ENCODE measurements at places on chromosomes 6 and 20.

DNA sequence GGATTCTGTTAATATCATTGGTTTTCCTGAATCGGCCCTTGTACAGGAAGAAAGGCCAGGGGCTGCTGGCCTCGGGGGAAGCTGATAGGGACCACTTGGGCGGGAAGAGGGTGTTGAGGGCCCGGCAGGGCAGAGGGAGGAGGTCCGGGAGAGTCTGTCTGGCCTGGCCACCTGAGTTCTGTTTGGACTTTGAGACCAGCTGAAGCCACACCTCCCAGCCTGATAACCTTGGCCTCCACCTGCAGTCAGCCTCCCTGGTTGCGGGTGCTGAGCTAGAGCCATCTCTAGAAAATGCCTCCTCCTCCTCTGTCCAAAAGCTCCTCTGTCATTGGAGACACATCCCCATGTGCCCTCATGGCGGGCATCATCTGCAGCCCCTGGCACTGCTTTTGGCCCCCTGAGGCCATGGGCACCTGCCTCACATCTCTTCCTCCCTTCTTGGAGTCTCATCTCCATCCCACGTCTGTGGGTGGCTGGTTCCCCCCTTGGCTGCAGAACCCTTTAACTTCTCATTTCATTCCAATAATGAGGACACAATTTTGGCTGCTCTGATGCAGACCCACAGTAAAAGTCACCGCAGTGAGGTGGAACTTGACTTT lies 16.6 kb downstream of the APCDD1L start:
- DNase-seq: no peak

DNA sequence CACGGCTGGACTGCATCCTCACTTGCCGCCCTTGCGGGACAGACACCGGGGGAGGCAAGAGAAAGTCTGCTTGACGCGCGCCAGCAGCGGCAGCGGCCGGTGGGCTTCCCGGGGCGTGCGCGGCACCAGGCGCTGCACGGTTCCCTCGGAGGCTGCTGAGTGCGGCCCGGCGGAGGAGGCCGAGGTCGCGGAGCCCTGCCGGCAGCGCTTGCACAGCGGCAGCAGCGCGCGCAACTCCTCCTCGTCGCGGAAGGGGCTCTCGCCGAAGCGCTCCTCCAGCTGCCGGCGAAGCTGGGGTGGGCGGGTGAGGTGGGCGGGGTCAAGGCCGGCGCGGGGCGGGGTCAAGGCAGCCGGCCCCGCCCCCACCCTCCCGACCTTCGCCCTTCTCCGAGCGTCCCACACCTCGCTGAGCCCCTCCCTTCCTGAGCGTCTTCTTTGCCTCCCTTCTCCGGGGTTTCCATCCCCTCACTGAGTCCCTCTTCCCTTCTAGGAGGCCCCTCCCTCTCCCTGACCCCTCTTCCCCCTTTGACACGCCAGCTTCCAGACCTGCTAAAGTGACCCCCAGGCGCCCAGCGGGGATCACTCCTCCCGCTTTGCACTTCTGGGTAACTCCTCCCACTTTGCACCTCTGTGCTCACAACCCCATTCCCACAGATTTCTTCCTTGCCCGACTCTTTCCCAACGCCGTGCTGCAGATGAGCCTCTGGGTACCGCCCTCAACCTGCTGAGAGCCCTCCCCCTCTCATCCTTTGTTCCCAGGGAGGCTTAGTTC lies 8.8 kb downstream of the DUSP15 start:
- peak; percentile 87 for DNase-seq

- DNase-seq: no peak
Measured at GRCh38 chr6:159977904-159978268, 9.0 kb downstream of the IGF2R start.

GRCh38 chr6:101760843-101761621 lies 367.5 kb downstream of the GRIK2 start:
- no peak for DNase-seq

GRCh38 chr6:50141100-50141499 lies 91.4 kb upstream of the DEFB112 start:
- no peak for DNase-seq

- DNase-seq: no peak
Measured at GRCh38 chr6:34573567-34574183, 17.5 kb upstream of the SPDEF start.

DNA sequence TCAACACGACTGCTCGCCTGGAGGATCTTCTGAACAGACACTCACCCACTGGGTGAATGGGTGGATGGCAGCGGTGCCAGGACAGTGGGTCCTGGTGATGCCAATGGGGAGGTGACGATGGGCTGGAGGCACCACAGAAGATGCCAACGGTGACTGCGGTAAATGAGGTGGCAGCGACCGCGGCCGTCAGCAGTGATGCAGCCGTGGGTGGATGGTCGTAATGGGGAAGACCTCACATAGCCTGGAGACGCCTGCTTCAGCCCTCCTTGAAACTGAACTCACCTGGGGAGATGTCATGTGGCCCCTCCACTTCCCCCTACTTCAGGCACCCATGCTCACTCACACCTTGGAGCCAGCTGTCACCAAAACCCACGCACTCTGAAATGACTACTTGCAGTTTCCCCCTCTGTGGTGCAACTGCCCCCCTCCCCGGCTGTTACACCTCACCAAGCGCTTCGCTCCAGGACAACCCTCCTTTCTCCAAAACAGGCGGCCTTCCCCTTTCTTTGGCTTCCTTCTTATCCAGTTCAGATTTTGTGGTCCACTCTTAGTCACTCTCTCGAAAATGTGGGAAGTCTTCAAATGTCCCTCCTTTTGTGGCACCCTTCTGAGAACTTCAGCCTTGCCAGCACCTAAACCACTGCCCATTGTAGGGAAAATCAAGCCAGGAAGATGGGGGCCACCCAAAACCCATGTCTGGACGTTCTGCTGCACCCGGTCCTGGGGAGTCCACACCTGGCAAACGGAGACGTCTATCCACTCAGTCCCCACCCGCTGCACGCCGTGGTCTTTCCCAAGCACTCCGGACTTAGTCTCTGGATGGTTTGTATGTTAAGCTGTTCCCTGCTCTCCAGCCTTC lies 10.4 kb upstream of the ABHD16B start:
- no peak for DNase-seq

DNA sequence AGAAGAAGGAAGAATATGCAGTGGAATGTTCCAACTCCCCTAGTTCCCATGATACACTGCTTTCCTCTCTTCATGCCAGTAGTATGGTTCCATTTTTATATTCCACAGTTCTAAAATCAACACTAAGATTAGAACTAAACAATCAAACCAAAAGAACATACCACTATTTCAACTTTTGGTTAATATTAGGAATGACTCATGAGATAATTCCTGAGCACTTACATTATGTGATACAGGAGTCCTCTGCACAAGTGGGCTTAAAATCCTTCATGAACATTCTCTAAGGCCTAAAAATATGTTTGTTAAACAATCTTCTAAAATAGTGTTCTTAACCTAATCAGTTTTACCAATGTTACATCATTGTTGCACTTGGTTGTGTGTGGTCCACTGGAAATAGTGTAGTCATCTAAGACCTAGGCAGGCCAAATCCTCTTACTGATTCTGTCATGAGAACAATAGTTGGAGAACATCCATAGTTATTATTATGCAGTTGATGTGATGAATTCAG lies 30.3 kb upstream of the RCAN2 start:
- DNase-seq: no peak

- DNase-seq: no peak
Measured at GRCh38 chr6:63496361-63496804, 75.9 kb upstream of the LOC128125822 start.

- DNase-seq: no peak
Measured at GRCh38 chr20:10423735-10424134, 10.3 kb downstream of the MKKS start.

- DNase-seq: no peak
Measured at GRCh38 chr20:5044075-5044620, 42.8 kb upstream of the SLC23A2 start.

DNA sequence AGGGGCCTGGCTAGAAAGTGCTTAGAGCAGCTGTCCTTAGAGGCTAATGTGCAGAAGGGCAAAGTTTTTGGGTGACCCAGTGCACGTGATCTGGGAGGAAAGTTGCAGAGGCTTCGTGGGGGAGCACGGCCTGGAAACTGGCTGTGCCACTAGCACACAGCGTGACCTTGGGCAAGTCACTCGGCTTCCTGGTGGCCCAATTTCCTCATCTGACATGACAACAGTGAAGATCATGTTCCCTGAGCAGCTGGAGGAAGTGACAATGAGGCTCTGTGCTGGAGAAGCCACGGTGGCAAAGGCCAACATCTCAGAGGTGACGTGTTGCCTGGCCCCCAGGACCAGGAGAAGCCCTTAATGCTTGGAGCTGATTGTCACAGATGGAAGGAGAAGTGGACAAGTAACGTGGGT lies 99.5 kb downstream of the FOXC1 start:
- no peak for DNase-seq

DNA sequence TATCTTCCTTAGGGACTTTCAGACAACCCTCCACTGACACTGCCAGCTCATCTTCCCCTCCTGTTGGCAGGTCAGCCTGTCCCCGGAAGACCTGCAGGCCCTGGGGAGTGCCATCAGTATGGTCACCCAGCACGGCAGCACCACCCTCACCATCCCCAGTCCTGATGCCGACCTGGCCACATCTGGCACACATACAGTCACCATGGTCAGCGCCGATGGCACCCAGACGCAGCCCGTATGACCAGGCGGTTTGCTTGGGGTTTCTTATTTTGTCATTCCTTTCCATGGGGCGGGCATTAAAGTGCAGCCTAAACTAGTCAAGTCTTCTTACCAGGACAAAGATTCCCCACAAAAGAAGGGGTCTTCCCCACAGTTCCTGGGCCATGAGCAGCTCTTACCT lies 3.9 kb upstream of the DEF6 start:
- no peak for DNase-seq

DNA sequence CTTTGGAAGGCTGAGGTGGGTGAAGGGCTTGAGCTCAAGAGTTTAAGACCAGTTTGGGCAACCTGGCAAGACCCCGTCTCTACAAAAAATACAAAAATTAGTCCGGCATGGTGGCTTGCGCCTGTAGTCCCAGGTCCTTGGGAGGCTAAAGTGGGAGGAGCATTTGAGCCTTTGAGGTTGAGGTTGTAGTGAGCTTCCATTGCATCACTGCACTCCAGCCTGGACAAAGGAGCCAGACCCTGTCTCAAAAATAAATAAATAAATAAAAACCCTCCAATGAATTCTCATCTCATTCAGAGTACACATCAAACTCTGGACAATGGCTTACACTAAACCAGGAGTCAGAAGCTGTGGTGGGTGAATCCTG lies 31.8 kb downstream of the B4GALT5 start:
- no peak for DNase-seq

DNA sequence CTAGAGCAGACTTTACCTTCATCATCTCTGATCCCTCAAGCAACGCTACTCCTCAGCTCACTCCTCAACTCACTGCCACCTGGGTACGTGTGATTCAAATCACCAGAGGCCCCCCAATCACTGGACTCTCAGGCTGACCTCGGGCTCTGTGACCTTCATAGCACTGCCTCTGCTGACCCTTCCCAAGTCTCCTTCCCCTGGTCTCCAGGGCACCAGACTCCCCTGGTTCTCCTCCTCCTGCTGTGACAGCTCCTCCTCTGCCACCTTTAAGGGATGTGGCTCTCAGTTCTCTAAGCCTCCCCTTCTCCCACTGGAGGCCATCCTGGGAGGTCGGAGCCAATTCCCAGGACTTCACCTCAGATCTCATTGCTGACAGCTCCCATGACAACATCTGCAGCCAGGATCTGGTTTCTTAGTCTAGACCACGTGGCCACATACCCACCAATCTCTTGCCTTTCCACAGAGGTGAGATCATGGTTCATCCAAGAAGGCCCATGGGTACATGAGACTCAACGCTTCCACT lies 90.4 kb downstream of the NFATC2 start:
- no peak for DNase-seq

DNA sequence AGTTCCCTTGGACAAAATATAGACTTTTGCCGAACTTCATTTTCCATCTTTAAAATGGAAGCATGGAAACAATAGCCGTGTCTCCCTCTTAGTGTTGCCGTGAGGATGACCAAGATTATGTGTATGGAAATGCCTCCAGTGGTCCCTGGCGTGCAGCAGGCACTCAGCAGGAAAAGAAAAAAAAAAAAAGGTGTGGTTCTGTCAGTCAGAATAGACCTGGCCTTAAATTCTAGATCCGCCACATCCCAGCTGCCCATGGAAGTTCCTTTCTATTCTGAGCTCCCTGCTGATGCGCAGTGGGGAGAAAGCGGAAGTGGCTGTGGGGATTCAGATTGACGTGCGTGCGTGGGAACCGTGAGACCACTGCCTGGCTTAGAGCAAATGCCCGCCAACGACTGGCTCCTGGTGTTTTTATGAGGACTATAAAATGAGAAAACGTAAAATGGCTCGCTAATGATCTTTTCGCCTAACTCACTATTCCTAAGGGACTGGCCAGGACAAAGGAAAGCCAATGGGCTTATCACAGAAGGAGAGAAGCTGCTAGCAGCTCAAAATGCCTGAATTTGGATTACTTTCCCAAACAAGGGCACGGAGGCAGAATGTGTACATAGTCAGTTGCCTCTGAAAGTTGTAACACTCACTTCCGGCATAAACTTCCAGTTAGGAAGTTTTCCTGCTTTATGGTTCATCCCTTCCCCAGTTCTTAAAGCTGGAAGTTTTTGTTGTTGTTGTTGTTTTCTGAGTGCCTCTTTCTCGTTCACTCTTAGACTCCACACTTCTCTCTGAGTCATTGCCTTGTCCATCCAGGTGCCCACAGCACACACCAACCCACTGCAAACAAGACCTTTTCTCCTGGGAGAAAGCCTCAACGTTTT lies 11.4 kb upstream of the PDE10A start:
- DNase-seq: no peak

DNA sequence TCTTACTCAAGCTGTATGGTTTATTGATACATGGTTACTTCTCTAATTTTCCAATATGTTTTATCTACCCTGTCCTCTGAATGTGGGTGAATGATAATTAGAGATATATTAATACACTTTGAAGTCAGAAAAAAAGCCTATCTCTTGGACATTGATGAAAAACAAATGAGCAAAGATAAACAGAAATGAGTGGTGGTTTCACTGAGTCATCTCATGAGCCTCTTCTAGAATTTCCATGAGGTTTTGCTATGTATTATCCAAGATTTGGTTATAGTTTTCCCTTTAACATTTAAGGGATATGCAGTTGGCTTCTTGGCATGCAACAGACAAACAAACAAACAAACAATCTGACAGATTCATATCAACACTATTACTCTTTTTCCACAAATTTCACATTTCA lies 586.8 kb downstream of the RFPL4B start:
- no peak for DNase-seq

GRCh38 chr6:166515072-166515810 lies 71.2 kb downstream of the RAMACL start:
- DNase-seq: peak; percentile 79

- peak; percentile 37 for DNase-seq
Measured at GRCh38 chr20:10982692-10983091, 308.9 kb upstream of the JAG1 start.

- DNase-seq: peak; percentile 39
Measured at GRCh38 chr20:52457826-52458225, 266.2 kb upstream of the ZFP64 start.

DNA sequence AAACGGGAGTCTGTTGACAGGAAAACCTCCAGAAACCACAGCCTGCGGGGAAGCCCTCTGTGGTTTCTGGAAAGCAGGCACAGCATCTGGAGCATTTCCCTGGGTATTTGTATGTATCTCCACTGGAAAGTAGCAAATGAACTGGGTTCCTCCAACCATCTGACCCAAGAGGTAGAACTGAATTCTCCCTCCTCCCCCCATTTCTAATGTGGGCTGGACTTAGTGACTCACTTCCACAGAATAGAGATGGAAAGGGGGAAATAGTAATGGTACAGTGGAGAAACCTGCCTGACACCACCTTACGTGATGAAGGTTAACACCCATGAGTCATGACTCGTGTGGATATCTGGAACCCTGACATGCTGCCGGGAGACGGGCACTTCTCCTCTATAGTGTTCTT lies 51.9 kb upstream of the XRN2 start:
- DNase-seq: no peak

- no peak for DNase-seq
Measured at GRCh38 chr6:51268666-51269065, 450.0 kb downstream of the TFAP2B start.

All from RKO (cell line).